Aortic smooth muscle cell (primary cell): ENCODE measurements at places on chromosomes 11 and 22. TPM values are rescaled to one million over a fixed set of nuclear protein-coding genes. Genes with fewer than 3 reads are reported as not detected.

The PAX6 gene
- total RNA-seq: 0.26 and 0.56 TPM in 2 replicates

The ADAMTS15 gene
- 44.9 and 47.6 TPM in 2 replicates for total RNA-seq

The ANGPTL5 gene
- total RNA-seq: 0.25 and 0.92 TPM in 2 replicates

The DEFB131B gene
- total RNA-seq: not detected in 2 replicates

The KREMEN1 gene
- total RNA-seq: 1.1 and 1.3 TPM in 2 replicates

The TRPC6 gene
- 0.99 and 1.5 TPM in 2 replicates for total RNA-seq

The SORL1 gene
- total RNA-seq: 0.66 and 2.0 TPM in 2 replicates
